ENCODE measurements at places on chromosomes 1 and 21. TPM values are rescaled to one million over a fixed set of nuclear protein-coding genes. Genes with fewer than 3 reads are reported as not detected.

- DNase-seq, result no peak
Observed at GRCh38 chr1:34163792-34164731, 968 bp downstream of the CSMD2 start.

Gene RNF220
- polyA plus RNA-seq, result 56.2 TPM

DNA sequence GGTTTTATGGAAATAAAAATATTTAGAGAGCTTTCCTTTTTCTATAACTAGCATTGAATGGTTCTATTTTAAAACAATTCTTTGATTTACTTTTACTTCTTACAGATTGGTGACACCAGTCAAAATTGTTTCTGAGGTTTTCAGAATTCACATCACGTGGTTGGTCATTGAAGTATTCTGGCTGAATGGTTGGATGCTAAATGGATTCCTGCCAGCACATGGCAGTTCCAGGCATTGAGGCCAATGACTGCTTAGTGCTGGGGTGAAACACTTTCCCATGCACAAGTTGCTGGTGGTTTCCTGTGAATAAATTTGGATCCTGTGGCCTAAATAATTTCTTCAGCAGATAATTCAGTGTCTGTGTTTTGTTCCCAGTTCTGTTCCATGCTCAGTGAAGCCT is 20.6 kb downstream of the NCAM2 start:
- DNase-seq, result no peak

Gene RBP7
- 6.0 TPM for polyA plus RNA-seq

Gene B4GALT3
- 29.4 TPM for polyA plus RNA-seq

Measured in muscle of back (tissue), 13 donors.